ENCODE measurements at places on chromosomes 2 and 18.

GRCh38 chr2:14677039-14677438 lies 44.5 kb downstream of the LRATD1 start:
- DNase-seq, result no peak

GRCh38 chr2:27074738-27075565 lies 3.5 kb upstream of the EMILIN1 start:
- DNase-seq, result no peak

GRCh38 chr2:150513647-150514046 lies 26.2 kb upstream of the RND3 start:
- no peak for DNase-seq

DNA sequence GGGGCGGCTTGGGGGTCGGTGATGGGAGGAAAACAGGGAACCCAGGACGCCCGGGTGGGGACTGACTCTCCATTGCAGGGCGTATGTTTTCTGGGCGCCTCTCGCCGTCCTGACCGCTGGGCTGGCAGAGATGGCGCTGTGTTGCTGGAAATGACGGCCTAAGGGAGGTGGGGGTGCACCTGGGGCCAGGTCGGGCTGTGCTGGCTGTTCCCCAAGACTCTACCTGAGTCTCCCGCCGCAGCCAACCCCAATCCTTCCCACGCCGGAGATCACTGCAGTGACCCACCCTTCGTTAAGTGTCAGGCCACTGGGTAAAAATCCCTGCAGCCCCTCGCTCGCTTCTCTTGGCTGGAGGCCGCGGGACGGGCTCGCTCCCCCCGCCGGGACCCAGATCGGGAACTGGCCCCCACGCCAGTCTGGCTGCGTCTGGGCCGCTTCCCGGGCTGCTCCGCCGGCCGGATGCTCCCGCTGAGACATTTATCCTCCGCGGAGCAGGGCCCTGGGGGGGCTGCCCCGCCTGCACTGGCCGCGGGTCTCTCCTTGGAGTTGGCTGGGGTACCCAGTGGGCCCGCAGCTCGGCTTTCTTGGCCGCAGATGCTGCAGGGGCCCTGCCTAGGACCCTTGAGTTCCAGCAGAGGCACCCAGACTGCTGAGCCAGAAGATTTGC lies 7.8 kb upstream of the ARMC9 start:
- no peak for DNase-seq

- no peak for DNase-seq
Observed at GRCh38 chr2:235621736-235622135, 127.9 kb downstream of the AGAP1 start.

GRCh38 chr2:131127076-131127475 lies 21.9 kb downstream of the PLEKHB2 start:
- no peak for DNase-seq

DNA sequence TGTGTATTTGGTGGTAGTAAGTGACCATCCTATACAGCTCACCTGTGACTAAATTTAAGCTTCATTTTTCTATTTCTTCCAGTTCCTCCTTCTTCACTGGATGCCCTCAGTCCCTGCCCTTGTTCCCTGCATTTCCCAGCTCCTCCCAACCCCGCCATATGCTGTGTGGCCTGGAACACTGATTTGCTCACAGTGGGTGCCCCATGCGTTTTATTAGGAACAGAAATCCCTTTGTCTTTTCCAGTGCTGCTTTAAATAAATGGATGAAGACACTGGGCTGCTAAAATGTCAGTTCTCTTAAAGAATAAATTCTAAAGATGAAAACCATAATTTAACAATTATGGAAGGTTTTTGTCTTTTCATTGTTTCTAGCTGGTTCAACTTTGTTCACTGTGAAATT lies 477.3 kb downstream of the DCDC2C start:
- no peak for DNase-seq

GRCh38 chr2:75375646-75376582 lies 176.6 kb upstream of the TACR1 start:
- no peak for DNase-seq

DNA sequence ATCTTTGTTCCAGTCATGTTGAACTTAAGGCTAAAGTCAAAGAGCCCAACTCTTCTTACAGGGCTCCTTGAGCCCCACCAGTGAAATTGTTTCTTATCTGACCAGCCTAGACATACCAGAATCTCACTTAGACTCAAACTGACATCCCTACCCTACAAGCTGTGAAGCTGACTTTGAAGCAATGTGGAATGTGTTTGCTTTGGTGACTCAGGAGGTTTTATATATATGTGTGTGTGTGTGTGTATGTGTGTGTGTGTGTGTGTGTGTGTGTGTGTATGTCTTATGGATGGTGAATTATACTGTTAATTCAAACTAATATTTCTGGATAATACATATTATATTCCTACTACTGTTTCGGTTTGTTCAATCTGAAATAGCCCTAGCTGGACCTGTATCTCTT lies 67.3 kb downstream of the CAMKMT start:
- no peak for DNase-seq

- no peak for DNase-seq
Observed at GRCh38 chr18:23244401-23244800, 109.1 kb downstream of the CABLES1 start.

- DNase-seq, result no peak
Observed at GRCh38 chr2:106156305-106157296, 37.5 kb downstream of the UXS1 start.

DNA sequence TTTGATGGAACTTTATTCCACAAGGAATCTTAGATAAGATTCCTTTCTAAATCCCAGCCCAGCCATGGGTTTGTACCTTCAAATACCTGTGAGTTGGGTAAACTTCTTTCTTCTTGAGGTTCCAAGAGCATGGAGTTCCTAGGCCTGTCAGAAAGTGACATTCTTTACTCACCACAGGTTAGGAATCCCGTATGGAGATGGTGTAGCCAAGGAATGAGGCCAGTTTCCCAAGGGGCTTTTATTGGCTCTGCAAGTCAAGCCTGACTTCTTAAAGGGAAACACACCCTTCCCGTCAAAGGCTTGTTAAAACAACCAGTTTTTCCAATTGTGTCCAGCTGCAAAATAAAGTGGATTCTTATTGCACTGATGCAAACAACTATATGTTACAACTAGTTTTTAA lies 45.8 kb downstream of the STK17B start:
- no peak for DNase-seq

DNA sequence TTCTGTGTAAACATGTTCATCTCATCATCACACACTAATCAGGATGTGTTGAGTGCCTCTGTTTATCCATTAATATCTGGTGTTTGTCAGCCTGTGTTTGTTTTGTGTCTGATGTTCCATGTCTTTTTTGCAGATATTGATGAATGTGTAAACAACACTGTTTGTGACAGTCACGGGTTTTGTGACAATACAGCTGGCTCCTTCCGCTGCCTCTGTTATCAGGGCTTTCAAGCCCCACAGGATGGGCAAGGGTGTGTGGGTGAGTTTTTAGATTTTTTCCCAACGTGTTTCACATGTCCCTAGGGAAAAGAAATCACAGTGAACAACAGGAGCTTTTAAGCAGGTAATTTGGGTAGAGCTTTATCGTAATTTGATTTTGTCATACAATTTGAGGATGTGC lies 133.7 kb upstream of the RASGRP3 start:
- DNase-seq, result no peak

- DNase-seq, result no peak
Observed at GRCh38 chr2:1654696-1655374, 89.5 kb downstream of the PXDN start.
